ENCODE measurements at places on chromosomes 2 and 18. TPM values are rescaled to one million over a fixed set of nuclear protein-coding genes. Genes with fewer than 3 reads are reported as not detected.

The DLGAP1 gene
- not detected for total RNA-seq

The GREB1 gene
- total RNA-seq, result 7.3 TPM

DNA sequence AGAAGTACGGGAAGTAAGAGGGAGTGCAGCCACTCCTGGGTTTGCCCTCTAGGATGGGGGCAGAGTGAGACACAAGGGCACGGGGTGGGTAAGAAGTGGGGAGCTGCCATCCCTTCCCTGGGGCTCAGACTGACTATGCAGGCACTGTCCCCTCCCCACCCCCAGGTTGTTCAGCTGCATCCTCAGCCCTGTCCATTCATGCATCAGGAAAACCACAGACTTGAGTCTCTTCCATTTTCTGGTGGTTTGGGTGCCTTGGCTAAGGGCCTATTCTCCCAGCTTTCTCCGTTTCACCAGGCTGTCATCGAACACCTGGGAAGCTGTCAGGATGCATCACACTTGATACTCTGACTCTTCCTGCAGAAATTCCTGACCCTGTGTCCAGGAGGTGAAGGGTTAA, 111.9 kb downstream of the TFCP2L1 start:
- no peak for DNase-seq

DNA sequence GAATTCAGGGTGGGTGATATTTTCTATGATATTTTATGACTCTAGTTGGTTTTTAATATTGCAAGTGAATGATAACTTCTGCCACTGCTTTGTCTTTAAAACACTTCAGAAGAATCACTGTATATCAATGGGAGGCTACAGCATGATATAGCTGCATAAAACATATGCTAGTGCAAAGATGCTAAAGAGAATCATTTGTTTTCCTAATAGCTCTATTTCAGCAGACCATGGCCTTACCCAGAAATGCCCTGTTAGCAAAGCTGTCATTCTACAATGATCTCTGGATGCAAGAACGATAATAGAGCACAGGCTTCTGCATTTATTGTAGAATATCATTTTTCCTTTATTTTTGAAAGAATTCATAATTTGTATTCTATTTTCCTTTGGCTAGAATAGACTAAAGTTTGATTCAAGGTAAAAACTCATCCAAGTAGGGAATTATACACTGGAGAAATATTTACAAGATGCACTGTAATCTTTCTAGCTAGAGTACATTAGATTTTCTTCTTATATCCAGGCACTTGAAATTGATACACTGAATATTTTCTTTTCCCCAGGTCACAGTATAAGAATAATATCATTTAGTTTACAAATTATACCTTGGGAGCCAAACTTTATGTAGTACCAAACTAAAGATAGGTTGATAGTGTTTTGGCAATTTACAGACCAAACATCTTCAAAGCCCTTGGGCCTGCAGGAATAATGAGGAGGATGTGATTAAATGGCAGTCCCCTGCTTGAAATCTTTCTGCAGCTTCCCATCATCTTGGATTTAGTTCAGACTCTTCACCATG, 252.6 kb upstream of the LINC00305 start:
- no peak for DNase-seq

The NAT8 gene
- not detected for total RNA-seq

The GPAT2 gene
- total RNA-seq, result not detected

The AGFG1 gene
- 68.5 TPM for total RNA-seq

The ICA1L gene
- 12.0 TPM for total RNA-seq

GRCh38 chr18:10226971-10227370, 227.5 kb upstream of the APCDD1 start:
- no peak for DNase-seq

DNA sequence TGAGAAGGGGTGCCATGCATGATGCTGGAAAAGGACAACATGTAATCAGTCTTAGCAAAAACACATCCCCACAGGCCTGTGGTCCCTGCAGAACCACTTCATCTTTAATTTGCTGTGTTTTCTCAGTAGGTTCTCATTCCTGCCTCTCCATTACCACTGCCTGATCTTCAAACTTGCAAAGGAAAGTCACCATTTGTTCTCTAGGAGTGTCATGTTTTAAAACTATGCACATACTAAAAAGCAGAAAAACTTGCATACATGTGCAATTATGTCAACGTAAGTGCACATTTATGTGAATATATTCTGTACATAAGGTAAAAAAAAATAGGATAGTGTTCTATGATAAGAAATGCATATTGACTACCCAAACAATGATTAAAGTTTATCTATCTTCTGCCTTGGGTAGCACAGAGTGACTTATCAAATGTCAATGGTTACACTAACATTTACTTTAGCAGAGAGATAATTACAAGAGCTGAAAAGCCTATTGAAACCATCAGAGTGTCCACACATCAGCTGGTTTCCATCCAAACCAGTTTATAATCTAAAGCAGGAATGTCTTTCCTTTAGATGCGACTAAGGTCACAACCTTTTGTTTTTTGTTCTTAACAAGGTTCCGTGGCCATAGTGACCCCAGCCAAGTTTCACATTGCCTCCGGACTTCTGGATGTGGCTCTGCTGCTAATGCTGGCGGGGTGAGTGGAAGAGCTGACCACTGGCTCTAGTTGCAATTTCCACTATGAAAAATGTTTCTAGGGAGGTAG, 58.7 kb upstream of the RMDN2 start:
- no peak for DNase-seq

DNA sequence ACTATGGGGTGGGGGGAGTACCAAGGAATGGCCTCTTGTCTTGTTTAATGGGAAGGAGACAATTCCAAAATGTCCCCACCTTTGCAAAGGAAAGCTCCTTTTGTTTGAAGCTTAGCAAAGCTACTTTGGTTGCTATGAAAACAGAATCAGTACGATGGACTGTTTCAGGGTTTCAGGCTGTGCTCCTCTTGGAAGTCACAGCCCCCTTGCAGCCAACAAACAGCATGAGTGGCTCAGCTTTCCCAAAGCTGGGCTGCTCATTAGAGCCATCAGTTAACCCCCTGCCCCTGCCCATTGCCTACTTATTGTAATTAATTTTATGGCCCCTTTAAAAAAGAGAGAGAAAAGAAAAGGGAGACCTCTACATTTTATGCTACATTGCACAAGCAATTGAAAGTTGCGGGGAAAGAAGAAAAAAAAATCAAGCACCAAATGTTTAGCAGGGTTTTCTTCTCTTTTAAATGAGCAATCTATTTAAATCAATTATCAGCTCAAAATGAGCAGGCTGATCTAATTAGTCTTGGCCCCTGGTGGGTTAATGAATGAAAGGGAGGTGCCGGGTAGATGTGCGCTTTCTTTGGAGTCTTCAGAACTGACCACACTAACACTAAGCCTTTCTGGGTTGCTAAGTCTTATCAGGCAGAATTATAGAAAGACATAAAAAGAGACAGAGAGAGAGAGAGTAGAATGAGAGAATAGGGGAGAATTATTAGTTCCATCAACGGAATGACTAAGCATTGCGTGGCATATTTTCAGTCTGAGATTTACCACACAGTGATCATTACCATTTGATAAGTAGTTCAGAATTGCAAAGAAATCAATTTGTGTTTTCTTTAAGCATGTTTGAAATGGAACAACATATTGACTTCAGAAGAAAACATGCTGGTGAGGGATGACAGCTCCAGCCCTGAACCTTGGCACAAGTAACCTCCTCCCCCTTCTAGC, 284.9 kb downstream of the INSIG2 start:
- no peak for DNase-seq

GRCh38 chr2:240571314-240571973, 3.2 kb downstream of the RNPEPL1 start:
- no peak for DNase-seq

DNA sequence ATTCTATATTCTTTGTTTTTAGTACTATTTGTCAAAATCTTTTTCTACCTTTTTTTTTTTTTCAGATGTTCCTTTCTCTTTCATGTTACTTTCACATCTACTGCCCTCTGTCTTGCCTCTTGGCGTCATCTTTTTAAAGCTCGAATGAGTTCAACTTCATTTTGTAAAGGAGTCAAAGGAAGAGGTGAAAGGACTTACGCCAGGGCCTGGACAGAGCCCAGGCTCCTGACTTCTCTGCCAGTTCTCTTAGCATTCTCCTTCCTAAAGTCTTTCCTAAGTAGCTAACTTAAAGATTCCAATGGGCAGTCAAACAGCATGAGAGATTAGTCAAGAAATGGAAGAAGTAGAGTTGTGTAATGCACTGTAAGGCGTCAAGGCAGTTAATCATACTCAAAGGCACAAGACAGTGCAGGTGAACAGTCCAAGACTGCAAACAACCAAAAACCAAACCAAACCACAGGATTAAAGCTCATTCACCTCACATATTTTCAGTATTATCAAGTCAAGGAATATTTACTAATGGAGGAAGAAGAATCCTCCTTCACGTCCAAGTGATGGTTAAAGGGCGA, 301.7 kb downstream of the TCF4 start:
- DNase-seq, result no peak

The PRLH gene
- total RNA-seq, result not detected

DNA sequence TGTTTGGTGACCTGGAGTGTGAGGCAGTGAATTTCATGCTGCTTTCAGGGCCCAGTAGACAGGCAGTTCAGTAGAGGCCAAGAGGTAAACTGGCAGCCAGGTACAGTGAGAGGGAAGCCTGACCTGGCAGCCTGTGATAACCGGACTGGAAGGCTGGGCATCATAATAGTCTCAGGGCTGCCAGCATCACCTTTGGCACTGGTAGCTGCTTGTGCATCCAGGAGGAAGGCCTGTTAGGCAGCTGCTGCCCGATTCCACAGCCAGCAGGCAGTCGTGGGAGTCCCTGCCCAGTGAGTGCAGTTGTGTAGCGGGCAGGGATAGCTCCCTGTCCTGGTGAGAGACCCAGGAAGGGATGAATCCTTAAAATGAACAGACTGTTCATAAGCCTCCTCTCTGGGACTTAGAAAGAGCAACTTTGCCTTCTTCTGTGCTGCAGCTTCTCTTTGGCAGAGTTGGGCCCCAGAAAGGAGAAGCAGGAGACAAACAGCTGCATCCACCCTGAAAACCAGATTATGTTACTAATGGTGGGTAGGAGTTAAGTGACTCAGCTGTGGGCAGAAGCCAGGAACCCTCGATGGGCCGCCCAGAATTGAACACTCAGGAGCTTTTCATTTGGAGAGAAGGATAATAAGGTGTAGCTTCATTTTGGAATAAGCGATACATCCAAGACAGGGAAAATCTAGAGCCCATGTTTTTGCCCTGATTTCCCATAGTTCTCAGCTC, 8.1 kb upstream of the GPBAR1 start:
- no peak for DNase-seq

- no peak for DNase-seq
Measured at GRCh38 chr18:11981192-11981542, at the start of gene IMPA2. IMPA2 (plus strand) TSS chr18:11981507; CDS start chr18:11981670, 163 bp downstream.

GRCh38 chr2:19609266-19609665, 250.8 kb upstream of the OSR1 start:
- DNase-seq, result no peak

GRCh38 chr18:62450546-62451410, 72.0 kb upstream of the ZCCHC2 start:
- DNase-seq, result no peak

The CYRIA gene
- total RNA-seq, result 11.7 TPM

DNA sequence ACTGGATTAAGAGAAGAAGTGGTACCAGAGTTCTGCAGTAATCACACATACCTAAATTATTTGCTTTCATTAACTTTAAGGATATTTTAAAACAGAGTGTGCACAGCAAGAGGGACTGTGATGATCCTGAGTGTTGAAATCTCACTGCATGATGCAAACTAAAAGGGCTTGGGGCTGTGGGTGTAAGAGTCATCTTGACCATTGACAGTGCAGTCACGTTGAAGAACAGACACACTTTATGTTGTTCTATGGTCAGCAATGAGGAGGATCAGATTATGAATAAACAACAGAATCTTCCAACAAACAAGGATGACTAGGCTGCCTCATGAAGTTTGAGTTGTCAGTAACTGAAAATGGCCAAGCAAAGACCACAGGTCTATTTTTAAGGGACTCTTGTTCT, 87.2 kb upstream of the GALNT5 start:
- DNase-seq, result no peak

GRCh38 chr2:200615247-200615646, 29.4 kb downstream of the AOX1 start:
- DNase-seq, result no peak

GRCh38 chr2:163441603-163442002, 294.2 kb downstream of the FIGN start:
- DNase-seq, result no peak

GRCh38 chr2:233980955-233981561, 63.9 kb downstream of the TRPM8 start:
- DNase-seq, result no peak
